Fibroblast of lung (primary cell): ENCODE measurements at places on chromosomes 1 and 21. TPM values are rescaled to one million over a fixed set of nuclear protein-coding genes. Genes with fewer than 3 reads are reported as not detected.

DNA sequence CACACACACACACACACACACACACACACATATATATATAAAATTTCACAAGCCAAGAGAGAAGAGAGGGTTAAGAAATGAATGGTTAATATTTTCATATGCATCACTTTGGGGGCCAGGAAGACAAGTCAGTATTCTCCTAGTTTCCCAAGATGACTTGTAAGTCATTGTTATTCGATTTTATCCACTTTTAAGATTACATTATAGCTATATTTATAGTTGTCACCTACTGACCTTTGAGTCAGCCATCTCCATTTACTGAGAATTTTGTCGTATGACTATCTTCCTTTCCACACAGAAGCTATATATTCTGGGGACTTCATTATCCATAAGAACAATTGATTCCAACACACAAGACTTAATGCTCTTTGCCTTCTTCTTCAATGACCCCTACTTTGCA is 8.9 kb downstream of the LYST start:
- DNase-seq: no peak

The MR1 gene
- polyA plus RNA-seq: 35.3 and 41.6 TPM in 2 replicates

DNA sequence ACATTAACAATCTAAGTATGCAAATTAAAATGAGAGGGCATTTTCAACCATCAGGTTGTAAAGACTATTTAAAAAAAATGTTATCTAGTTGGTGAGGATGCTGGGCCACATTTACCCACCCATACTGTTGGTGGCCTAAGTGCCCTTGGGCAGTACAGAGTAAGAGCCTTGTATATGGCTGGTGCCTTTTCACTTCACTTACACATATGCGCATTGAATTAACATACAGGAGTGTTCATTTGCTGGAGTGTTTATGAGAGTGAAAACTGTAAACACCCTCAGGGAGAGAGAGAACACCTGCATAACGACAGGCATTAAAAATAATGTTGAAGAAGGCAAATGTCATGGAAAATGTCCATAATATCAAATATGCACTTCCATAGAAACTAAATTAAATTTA is 427.1 kb downstream of the PCP4 start:
- no peak for DNase-seq

The RAB42 gene
- 2.7 and 3.4 TPM in 2 replicates for polyA plus RNA-seq

The NPPB gene
- not detected in 2 replicates for polyA plus RNA-seq

GRCh38 chr1:107777664-107778047 is 187.3 kb downstream of the VAV3 start:
- DNase-seq: no peak

- no peak for DNase-seq
Measured at GRCh38 chr1:147738739-147739476, 21.5 kb downstream of the GJA5 start.

GRCh38 chr1:56188855-56189254 is 390.5 kb downstream of the PLPP3 start:
- DNase-seq: no peak
